ENCODE measurements at places on chromosomes 3 and 15.

GRCh38 chr3:157294953-157295352 is 135.0 kb upstream of the CCNL1 start:
- no peak for DNase-seq

- DNase-seq: no peak
These were observed 204.6 kb upstream of the STRIT1 start for GRCh38 chr3:155497930-155498647.

GRCh38 chr3:177245250-177245649 is 48.0 kb upstream of the TBL1XR1 start:
- no peak for DNase-seq

GRCh38 chr15:91304786-91305185 is 204.7 kb downstream of the SV2B start:
- no peak for DNase-seq

DNA sequence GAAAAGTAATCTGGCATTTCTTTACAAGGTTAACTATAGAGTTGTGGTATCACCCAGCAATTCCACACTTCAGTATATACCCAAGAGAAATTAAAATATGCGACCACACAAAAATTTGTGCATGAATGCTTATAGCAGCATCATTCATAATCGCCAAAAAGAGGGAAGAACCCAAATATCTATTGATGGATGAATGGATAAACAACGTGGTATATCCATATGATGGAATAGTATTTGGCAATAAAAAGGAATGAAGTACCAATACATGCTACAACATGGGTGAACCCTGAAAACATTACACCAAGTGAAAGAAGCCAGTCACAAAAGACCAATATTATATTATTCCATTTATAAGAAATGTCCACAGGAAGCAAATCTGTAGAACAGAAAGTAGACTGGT is 8.6 kb upstream of the SKOR1 start:
- no peak for DNase-seq

DNA sequence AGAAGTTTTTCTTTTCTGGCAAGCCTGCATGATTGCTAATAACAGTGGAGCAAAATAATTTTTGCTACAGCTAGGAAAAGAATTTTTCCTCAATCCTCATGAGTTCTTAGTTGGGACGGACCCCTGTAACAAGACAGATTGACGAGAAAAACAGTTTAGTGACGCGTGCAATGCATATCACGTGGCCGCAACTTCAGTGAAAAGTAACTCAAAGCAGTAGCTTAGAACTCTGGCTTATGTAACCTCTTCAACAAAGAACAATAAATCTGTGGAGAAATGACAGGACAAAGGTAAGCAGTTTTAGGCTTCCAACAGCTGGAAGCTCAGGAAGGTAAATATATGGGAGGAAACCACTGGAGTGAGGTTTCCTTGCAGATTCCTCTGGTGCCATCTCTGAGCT is 19.7 kb downstream of the FAM107A start:
- no peak for DNase-seq

DNA sequence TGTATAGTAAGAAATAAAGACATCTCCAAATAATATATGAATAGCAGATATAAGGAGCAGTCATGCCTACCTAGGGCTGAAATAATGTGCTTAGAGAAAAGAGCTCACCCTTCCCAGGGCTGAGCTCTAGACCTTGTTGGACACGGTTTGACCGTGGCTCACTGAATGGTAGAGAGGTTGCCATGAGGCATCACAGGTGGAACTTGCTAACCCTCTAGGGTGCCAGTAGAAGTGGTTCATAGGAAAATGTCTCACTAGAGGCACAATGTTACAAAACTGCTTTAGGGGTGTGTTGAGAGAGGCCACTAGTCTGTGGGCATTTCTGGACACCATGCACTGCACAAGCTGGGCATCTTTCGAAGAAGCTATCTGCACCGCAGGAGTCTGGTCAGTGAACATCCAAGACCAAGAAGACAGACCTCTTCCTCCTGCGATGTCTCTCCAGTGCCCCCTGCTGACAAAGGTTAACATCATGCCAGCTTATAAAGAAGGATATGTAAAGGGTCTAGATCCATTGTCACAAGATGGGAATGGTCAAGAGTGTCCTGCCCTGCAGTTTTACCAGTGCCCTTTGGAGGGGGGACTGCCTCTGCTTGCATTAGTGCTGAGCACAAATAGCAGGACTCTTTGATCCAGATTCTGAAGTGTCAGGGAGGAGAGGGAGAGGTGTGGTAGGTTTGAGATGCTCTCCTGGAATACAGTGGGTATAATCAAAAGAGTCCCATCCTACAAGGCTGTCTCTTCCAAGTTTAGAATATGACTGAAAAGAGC is 266.8 kb downstream of the ZNF385D start:
- DNase-seq: peak; percentile 77

DNA sequence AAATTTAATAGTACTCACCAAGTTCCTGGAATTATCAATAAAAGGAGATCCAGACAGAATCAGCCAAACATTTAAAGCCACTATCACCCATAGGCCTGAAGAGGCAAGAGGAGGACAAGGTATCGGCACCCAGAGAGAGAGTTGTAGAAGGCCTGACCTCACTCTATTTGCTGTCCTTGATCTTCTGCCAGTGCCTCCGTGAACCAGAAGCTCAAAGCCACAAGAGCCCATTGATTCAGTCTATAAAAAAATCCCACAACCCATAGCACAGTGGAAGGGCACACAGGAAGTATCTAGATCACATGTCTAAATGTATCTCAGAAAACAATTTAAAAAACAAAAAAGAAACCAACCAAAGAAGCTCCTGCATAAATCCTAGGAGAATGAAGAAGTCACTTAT is 68.6 kb upstream of the FAM174B start:
- no peak for DNase-seq

DNA sequence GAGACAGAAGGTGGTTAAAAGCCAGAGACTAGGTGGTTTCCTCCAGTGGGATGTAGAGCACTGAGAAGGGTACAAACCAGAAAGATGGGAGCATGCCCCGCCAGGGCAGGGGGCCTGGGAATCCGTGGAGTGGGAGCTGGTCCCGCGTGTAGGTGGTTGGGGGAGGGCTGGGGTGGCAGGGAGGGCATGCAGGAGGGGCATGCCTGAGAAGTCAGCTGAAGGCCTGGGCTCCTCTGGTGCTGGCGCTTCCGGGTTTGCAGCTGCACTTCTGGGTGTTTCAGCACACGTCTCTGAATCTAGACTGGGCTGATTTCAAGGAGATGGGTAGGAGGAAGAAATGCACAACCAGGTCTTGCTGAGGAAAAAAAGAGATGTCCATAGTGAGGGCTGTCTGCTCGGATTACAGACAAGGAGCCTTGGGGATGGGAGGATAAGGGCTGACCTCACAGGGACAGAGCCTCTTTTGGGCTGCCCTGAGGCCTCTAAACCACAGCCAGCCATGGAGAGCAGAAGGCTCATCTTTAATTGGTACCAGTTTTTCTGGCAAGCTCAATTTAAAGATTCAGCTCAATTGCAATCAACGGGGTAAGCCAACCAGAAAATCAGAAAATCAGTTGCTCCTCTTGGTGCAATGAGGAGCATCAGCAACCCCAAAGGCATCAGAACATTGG is 151.9 kb downstream of the FAM43A start:
- DNase-seq: no peak

DNA sequence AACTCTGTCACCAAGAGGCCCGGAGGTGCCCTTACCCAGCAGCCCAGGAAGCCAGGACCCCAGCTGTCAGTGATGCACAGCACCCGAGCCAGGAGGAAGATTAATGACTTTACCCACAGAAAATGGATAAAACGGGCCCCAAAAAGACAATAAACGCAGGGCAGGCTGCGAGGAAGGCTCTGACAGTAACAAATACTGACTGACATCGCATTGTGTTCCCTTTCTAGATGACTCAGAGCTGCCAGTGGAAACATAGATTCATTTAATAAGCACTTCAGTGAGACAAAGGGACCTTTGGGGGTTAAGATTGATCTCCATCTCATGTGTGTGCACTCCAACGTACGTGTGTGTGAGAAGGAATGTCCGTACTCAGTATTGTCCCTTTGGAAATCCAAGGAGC is 225.3 kb upstream of the PPP2R3A start:
- no peak for DNase-seq

DNA sequence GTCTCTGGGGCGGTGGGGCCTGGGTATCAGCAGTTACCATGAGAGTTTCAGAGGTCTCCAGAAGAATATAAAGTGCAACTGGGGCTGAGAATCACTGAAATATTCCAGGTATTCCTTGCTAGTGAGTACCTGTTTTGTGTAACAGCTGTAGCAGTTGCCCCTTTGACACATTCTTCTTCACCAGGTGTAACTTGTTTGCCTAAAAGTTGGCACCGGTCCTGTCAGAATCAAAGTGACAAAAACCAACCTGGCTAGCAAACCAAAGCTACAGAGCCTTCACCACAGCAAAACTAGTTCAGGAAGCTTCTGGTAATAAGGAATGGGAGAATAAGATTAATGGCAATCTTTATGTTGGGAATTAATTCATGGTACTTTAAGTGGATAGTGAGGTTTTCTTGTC is 296.0 kb downstream of the NAALADL2 start:
- DNase-seq: no peak

GRCh38 chr15:33201491-33202231 is 7.1 kb upstream of the FMN1 start:
- DNase-seq: no peak

DNA sequence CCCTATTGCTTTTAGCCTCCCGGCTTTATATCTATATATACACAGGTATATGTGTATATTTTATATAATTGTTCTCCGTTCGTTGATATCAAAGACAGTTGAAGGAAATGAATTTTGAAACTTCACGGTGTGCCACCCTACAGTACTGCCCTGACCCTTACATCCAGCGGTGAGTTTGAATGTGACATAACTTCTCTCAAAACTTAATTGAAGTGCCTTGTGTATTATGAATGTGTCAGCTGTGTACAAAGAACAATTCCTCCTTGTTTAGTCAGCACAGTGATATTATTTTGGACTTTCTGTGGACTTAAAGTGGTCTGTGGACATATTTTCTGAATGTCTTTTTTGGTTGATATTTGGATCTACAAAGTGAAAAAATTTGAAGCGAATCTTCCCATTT is 220 bp downstream of the TP63 start:
- no peak for DNase-seq

- DNase-seq: no peak
These were observed 9.5 kb downstream of the ISL2 start for GRCh38 chr15:76345880-76346668.

DNA sequence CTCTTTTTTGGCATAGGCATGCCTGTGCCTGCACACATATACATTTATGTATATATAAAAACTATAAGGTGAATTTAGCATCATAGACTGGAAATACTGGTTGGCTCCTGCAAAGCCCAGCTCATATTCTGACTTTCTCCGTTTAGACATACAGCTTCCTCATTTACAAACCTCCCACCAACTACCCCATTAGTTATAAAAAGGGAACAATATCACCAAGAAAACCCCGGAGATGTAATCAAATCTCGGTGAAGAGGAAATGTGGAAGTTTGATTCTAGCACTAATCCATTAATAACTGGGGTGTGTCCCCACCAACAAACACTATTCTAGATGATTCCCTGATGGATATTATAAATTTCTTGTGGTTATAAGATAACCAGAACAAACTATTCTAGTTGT is 517.7 kb upstream of the TBL1XR1 start:
- no peak for DNase-seq

DNA sequence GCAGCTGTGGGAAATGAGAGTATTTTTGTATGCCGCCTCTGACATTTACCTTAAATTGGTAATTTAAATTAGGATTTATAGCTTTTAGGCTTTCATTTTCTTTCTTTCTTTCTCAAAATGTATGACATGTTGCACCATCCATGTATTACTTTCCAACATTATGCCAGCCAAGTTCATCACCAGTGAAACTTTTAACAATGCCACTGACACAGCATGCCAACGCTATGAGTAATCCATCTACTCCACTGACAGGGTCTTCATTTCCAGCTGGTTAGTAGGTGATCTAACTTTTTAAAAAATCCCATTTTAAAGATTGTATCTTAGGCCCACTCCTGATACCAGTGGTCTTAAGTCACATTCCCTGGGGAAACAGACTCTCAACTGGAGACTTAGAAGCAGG is 21.8 kb upstream of the CLDN16 start:
- no peak for DNase-seq

DNA sequence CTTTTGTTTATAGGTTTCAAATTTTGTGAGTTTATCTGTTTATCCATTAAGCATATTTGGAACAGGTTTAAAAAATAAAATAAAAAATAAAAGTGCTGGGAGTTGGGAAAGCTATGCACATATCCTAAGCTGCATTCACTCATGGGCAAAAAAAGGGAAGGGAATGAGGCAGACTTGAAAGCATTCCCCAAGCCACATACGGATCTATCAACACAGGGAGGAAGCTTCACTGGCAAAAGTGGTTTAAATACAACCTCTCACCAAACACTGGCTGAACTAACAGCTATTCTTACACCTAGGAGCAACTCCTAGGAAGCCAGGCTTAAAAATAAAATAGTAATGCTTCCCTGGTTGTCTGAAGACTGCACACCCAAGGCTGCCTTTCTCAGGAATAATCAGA is 101.2 kb downstream of the PCCB start:
- no peak for DNase-seq

GRCh38 chr15:40253167-40253790 is 14.4 kb downstream of the PAK6 start:
- DNase-seq: no peak

- no peak for DNase-seq
These were observed 234.7 kb downstream of the THSD4 start for GRCh38 chr15:71349736-71350526.

DNA sequence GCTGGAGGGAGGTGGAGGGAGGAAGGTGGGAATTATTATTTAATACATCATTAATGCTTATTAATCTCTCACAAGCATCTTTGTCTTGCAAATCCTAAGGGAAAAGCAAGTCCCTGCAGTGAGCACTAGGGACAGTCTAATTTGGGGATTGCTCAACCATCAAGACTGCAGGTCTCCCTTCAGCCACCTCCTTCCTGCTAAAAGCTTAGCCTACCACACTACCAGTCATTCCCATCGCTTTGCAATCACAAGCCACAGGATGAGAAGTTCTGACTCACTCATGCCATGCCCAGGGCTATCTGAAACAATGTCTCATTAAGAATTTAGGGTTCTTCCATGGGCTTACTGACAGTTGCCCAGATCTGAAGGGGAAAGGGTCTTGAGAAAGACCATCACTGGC is 51.0 kb upstream of the EIF1B start:
- no peak for DNase-seq

DNA sequence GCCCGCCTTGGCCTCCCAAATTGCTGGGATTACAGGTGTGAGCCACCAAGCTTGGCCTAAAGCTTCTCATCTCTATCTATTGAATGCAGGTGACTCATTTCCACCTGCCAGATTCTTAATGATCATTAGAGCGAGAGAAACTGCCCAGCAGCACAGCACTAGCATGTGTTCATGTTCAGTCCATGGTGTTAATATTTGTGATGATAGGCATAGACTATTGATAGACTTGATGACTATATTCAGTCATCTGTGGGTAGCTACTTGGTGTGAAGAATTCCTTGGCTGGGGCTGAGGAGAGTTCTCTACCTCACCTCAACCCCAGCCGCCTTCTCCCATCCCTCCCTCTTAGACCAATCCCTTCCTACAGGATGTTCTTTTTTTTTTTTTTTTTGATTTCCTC is 60.0 kb downstream of the ST6GAL1 start:
- no peak for DNase-seq

GRCh38 chr3:127689266-127689860 is 16.6 kb downstream of the ABTB1 start:
- no peak for DNase-seq
